ENCODE measurements at places on chromosomes 11 and 22.

DNA sequence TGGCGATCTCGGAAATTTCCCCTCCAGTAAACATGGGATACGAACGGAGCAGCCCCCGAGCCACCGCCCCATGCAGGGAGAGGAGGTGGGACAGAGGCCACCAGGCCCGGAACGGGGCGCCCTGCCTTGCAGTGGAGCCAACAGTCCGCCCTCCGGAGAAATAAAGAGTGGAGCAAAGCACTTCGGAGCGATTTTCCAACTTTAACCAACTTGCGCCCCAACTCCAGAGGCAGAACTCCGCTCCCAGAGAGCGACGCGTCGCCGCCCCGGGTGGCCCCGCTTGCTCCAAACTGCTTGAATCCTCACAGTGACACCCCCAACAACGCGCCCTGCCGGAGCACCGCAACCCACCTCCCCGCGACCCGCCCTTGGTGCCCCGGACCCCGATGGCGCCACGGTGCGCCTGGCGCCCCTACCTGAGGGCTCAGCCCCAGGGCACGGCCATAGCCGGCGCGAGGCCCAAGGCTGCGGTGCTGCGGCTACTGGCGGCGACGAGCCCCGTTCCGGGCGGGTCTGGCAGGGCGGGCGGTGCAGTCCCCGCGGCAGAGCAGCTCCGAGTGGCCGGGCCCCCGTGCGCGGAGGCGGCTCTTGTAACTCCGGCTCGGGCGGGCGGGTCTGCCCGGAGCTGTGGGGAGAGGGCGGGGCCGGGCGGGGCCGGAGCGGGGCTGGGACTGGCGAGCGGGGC is at the start of gene AHNAK:
Gene AHNAK, minus strand, starts transcription at position 563 of the 685 bp plus-strand sequence. CDS start 10,708 bp downstream, outside the sequence.
- DNase-seq: peak; percentile 63

- no peak for DNase-seq
Measured at GRCh38 chr11:109788948-109789490, 304.2 kb upstream of the ZC3H12C start.

DNA sequence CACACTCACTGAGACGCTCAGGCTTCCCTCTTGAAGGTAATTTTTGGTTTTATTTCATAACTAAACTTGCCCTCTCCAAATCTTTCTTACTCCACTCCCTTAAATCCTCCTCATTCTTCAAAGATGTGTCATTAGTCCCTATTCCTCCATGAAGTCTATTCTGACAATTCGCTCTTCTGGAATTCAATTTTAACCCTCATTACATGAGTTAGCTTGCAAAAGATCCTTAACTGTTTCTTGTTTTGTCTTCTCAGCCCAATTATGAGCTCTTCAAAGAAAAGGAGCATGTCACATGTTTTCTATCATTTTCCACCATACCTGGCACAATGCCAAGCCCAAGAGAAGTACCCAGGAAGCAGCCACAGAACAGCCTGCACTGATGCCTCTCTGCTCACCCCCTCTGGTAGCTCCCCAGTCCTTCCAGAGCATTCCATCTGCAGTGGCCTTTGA is 13.0 kb downstream of the GALNT18 start:
- DNase-seq: no peak

- no peak for DNase-seq
Measured at GRCh38 chr11:37861671-37862070, 1263.6 kb upstream of the RAG2 start.

DNA sequence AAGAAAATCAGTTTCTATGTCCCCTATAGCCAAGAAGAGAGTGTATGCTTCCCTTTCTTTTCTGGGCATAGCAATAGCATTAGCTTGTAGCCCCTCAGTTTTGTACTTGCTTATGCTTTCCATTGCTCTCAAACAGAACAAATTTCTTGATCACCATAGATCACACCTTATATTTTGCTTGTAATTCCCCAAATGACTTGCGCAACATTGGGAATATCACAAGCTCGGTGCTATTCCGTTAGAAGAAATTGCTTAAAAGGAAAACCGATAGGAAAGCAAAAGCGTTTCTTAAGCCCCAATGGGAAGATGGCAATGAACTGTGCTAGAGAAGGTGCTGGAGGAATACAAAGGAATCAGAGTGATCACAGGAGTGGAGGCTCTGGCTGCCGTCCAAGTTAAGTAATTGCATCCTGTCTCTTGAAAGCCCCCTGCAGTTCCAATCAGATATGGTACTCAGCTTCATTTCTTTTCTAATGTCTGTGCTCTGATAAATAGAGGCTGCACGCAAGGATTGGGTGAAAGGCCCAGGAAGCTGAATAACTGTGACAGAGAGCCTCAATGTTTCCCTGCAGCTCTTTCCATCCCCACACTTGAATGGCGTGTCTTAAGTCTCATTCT is 182.1 kb upstream of the KIRREL3 start:
- DNase-seq: no peak

GRCh38 chr11:8503910-8504364 is 90.1 kb downstream of the STK33 start:
- DNase-seq: no peak

GRCh38 chr11:59418156-59418555 is 8.1 kb downstream of the OR5A2 start:
- no peak for DNase-seq

DNA sequence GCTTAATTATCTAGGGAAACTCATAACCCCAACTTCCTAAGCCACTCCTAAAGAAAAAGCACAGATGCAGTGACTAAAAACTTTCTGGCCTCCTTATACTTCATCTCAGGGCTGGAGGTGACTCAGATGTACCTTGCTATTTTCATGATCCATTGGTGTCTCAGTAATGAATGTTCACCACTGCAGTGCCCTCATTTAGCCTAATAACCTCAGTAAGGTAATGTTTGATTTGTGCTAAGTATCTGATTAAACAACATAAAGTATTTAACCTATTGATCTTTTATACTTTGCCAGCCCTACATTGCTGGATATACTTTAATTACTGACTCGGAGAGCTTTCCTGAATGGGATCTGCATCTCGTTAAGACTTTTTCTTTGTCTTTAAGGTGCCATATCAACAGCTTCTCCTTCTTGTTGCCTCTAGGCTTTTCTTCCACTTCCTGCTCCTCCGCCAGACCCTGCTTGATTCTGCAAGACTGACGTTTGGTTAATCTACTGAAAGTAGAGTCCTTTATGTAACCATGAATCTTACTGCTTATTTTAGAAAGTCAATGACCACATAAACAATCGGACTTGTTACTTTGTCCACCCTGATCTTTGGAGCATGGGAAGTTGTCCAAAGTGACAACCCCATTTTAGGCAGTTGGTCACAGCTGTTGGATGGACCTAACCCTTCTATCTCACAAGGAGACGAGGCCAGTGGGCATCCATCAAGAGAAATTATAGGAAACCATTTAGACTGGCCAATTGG is 303.0 kb downstream of the ST3GAL4 start:
- DNase-seq: no peak

DNA sequence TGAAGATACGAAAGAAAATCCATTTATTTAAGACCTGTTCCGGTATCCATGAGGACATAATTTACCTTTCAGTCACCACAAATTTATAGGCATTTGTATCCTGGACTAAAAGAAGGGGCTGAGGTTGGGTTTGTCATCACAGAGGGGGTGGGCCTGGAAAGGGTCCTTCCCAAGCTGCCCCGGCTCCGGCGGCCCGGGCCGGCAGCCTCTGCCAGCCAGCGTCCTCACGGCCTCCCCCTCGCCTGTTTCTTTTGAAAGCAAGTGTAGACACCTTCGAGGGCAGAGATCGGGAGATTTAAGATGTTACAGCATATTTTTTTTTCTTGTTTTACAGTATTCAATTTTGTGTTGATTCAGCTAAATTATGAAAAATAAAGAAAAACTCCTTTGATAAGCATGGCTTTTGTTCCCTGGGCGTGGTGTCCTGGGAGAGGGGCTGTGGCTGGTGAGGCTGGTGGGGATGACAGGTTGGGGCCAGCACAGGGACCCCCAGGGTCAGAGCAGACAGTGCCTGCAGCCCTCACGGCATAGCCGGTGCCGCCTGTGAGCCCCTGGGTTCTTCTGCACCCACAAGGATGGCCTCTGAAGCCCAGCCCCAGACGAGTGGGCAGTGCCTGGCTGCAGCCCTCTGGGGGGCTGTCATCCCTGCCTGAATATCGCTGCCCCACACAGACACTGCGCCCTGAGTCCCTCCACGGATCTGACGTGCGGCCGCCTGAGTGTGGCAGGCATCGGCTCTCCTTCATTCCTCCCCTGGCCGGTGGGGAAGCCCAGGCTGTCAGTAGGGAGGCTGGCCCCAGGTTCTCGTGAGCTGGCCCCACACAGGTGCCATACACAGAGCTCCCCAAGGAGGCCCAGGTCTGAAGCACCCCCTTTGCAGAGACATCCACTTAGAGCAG is 1075.9 kb downstream of the BRD1 start:
- DNase-seq: no peak

DNA sequence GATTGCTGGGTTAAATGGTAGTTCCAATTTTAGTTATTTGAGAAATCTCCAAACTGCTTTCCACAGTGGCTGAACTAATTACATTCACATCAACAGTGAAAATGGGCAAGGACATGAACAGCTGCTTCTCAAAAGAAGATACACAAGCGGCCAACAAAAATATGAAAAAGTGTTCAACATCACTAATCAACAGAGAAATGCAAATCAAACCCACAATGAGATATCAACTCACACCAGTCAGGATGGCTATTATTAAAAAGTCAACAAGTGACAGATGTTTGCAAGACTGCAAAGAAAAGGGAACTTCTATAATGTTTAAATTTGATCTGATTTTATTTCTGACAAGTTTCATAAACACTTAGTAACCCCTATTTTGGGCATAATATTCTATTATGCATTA is 537.5 kb downstream of the DLG2 start:
- no peak for DNase-seq

DNA sequence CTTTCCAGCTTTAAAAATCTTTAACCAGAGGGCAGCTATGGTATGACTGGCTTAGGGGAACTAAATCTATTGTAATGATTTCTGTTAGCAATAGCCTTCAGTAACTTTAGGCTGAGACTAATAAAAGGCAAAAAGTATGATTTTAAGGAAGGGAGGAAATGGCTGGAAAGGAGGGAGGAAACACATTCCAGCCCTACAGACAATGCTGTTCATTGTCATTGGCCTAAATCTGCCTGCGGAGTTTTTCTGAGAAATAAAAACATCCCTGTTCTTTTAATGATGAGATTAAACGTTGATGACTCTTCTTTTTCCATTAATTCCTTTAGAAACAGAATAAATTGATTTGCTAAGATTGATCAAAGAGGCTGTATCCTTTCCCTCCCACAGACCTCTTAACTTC is 99.6 kb upstream of the GRAMD1B start:
- no peak for DNase-seq

DNA sequence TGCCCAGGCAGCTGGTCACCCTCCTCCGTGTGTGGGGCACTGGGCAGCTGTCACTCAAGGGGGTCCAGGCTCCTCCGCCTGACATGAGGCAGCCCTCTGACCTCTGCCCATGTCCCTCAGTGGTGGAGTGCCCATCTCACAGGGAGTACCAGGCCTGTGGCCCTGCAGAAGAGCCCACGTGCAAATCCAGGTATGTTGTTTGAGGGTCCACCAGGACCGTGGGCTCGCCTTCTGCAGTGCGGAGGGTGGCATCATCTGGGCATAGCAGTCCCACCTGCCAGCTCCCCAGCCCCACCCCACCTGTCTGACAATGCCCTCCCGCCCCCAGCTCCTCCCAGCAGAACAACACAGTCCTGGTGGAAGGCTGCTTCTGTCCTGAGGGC is 30.5 kb downstream of the MUC2 start:
- no peak for DNase-seq

GRCh38 chr11:68735125-68735524 is 16.2 kb downstream of the TESMIN start:
- DNase-seq: no peak

- DNase-seq: no peak
Measured at GRCh38 chr11:131819865-131820264, 449.4 kb downstream of the NTM start.

DNA sequence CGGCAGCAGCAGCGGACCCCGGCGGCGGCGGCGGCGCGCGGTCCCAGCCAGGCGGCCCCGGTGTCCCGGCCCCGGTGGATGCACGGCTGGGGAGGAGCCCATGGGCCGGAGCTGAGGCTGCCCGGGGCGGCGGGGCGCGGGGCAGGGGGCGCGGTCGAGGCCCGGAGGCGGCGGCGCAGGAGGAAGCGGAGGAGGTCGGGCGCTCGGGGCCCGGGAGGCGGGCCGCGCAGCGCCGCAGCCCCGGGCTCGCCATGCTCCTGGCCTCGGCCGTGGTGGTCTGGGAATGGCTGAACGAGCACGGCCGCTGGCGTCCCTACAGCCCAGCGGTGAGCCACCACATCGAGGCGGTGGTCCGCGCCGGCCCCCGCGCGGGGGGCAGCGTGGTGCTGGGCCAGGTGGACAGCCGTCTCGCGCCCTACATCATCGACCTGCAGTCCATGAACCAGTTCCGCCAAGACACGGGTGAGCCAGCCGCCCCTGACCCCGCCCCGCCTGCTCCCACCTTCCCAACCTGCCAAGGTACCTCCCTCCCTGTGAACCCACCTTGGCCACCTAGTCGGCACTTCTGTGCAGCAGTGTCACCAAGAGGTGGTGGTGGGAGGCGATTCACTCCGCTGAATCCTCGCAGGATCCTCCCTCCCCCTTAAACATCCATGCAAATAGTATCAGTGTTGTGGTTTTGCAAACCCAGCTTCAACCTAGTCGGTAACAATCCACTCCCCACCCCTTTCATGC is 580 bp downstream of the DTX4 start:
- peak; percentile 73 for DNase-seq

GRCh38 chr22:30891781-30892180 is 76.8 kb downstream of the MORC2 start:
- no peak for DNase-seq

DNA sequence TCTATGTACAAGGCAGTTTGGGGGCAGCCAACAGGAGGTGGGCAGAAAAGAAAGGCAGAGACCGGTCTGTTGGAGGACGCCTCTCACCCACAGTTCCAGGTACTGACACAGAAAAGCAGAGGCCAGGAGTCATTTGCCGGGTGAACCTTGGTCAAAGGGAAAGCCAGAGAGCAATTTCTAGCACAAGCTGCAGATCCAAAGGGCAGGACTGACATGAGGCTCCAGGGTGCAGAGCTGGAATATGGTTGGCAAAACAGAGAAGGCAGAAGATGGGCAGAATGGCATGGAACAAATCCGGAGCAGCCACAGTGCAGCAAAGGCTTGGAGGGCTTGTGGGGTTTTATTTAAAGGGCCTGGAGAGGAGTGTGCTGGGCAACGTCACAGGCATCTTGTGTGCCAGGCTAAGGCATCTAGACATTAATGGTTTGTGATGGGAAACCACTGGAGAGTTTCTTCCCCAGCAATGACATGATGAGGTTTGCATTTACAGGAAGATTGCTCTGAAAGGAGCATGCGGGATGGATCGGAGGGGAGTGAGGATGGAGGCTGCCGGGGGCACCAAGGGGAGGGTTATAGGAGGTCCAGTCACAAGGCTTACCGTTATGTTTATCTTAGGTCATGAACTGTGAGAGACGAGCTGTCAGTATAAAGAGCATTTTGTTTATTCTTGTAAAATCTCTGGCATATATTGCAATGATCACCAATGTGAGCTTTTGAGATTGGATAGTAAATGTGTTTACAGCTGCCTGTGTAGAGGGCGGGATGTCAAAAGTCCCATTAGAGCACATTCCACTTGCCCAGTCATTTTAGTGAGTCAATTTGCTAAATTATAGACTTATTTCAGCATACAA is 5.7 kb upstream of the MMP20 start:
- no peak for DNase-seq
